Stimulated activated CD4-positive, alpha-beta T cell treated with anti-CD3 and anti-CD28 coated beads, Interleukin-1b, Interleukin-23, amount 100 ng/mL, for 4 hours (primary cell): ENCODE measurements at places on chromosomes 3 and 15.

DNA sequence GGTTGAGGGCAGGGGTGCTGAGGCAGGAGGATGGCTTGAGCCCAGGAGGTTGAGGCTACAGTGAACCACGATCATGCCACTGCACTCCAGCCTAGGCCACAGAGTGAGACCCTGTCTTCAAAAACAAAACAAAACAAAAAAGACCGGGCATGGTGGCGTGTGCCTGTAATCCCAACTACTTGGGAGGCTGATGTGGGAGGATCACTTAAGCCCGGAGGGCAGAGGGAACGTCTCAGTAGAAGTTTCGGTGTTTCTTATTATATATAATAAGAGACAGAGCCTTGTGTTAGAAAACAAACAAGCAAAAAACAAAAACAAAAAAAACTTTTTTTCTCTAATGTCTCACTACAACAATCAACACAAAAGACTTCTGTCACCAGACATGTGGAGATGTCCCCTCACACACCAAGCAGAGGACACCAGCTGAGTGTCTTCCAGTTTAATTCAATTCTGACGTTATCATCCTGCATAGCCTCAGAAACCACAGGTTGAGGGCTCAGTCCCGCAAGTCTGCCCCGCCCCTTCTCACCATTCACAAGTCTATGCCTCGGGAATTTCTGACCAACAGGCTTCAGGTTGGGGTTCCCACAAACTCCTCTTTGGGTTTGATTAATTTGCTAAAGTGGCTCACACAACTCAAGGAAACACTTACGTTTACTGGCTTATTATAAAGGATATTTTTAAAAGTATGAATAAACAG, 24.0 kb upstream of the EIF4A2 start:
- DNase-seq = no peak

DNA sequence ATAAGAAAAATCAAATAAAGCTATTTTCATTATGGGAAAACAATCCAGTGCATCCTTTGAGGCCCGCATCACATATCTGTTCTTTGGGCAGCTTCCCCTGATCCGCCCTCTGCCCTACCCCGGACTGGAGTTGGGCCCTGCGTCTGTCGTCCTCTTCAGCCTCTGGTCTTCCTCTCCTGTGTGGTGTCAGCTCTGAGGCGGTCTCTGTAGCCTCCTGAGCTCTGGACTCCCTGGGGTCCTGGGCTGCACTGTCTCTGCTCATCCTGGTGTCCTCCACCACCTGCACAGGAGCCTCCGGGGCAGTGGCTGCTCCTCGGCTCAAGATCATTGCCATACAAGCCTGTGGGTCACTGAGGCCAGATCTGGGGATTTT, 7.4 kb upstream of the SNX22 start:
- DNase-seq = no peak

GRCh38 chr15:61410662-61411061, 181.6 kb upstream of the RORA start:
- DNase-seq = no peak

DNA sequence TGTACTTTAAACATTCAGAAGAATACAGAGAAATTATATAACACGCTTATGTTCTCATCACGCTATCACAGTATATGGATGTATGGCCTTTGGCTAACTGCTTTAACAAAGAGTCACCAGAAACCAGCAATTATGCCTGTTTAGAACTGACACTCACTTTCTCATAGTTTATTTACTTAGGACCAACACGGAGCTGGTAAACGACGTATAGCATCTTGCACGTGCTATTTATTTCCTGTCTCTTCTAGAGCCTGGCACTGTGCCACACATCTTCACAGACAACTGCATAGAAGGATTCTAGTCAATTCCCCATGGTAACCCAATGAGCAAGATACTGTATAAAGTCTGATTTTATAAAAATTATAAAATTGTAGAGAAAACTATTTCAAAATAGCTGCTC, 43.6 kb downstream of the TBC1D2B start:
- DNase-seq = no peak

- DNase-seq = no peak
Measured at GRCh38 chr3:188025555-188025954, 128.4 kb upstream of the LPP start.
